Vagina (tissue), 2 donors: ENCODE measurements at places on chromosomes 5 and 9. TPM values are rescaled to one million over a fixed set of nuclear protein-coding genes. Genes with fewer than 3 reads are reported as not detected.

The IFNA21 gene
- not detected for total RNA-seq

- no peak for DNase-seq
These were observed 202.3 kb upstream of the OR13F1 start for GRCh38 chr9:104301755-104302154.

DNA sequence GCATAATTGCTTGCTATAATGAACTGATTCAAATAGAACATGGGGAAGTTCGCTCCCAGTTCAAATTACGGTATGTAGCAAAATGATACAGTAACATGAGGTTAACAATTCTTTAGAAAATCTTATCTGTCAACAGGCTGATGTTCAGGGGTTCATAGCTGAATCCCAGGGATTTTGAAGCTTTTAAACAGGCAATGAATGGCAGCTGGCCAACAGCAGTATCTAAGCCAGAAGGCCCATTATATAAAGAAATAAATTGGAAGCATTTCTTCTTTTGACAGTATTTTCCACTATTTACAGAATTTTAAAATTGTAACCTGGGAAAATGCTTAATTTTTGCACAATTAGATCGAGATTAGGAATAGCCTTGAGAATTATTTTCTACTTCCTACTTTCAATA lies 126.8 kb downstream of the PDE8B start:
- DNase-seq: no peak

DNA sequence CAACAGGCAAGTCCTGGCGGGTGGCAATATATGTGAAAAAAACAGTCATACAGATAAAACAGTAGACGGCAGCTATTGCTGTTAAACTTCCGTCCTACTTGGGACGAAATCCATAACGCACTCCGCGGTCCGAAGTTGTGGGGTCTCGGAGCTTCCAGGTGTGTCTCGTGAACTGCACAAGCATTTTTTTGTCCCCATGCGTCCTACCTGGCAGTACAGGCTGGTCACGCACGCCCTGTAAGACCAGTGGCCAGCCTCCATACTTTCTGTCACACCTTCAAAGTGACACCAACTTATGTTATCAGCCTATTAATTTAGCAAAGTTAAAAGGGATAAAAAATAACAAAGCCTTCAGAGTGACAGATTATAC lies 51.3 kb downstream of the TGFBI start:
- DNase-seq: no peak

DNA sequence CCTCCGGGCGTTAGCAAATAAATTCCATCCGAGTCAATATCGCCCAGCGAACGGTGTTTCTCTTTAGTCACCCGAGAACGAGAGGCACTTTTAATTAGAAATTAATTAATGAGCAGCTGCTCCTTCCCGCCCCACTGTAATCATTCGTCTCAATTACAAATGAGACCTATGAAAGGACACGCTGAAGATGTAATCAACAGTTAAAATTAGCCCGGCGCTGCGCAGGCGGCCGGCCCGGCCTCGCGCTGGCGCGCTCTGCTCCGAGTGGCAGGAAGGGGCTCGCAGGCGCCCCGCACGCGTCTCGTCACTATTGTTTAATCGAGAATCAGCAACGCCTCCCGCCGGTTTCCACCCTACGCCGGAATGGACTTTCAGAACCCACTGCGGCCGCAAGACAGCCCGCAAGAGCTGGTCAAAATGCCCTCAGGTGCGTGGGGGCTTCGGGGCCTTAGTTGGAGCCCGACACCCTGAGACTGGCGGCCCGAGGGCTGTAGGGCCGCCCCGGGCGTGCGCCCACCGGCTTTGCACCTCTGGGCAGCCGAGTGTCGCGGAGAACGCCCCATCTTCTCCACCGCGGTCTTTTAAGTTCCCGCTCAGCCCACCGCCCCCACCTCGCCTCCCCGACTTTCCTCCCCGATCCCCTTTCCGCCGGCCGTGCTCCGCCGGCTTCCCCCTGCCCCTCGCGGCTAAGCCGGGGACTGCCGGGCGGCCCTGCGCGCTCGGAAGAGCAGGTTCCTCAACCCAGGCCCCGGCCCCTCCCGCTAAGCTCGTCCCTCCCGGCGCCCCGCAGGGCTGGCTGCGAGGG lies 597 bp upstream of the IRX4 start:
- no peak for DNase-seq
